ENCODE measurements at places on chromosomes 4 and X. TPM values are rescaled to one million over a fixed set of nuclear protein-coding genes. Genes with fewer than 3 reads are reported as not detected.

GDPD2 gene
- total RNA-seq, result 2.9 TPM

IBSP gene
- total RNA-seq, result not detected

ATOH1 gene
- not detected for total RNA-seq

KLHL4 gene
- 31.4 TPM for total RNA-seq

SAP30 gene
- 20.4 TPM for total RNA-seq

ASB11 gene
- not detected for total RNA-seq

TRIM61 gene
- 1.6 TPM for total RNA-seq

HCCS gene
- total RNA-seq, result 15.1 TPM

ZDHHC15 gene
- 14.3 TPM for total RNA-seq

DGAT2L6 gene
- total RNA-seq, result not detected

APOO gene
- 27.7 TPM for total RNA-seq

PNMA3 gene
- total RNA-seq, result 12.6 TPM

SSX4B gene
- not detected for total RNA-seq

- DNase-seq, result no peak
These were observed 284.6 kb upstream of the GATB start for GRCh38 chr4:152045449-152045806.

- no peak for DNase-seq
These were observed 31.4 kb upstream of the XAGE2 start for GRCh38 chrX:52337410-52337809.

- no peak for DNase-seq
These were observed 246.6 kb downstream of the PARM1 start for GRCh38 chr4:75179510-75179909.

GRCh38 chrX:74421740-74422352 is 553 bp downstream of the SLC16A2 start:
- peak; percentile 40 for DNase-seq

GRCh38 chr4:86060341-86060740 is 299.5 kb downstream of the MAPK10 start:
- no peak for DNase-seq

- DNase-seq, result no peak
These were observed 41.9 kb upstream of the CBR4 start for GRCh38 chr4:169051761-169052593.

DNA sequence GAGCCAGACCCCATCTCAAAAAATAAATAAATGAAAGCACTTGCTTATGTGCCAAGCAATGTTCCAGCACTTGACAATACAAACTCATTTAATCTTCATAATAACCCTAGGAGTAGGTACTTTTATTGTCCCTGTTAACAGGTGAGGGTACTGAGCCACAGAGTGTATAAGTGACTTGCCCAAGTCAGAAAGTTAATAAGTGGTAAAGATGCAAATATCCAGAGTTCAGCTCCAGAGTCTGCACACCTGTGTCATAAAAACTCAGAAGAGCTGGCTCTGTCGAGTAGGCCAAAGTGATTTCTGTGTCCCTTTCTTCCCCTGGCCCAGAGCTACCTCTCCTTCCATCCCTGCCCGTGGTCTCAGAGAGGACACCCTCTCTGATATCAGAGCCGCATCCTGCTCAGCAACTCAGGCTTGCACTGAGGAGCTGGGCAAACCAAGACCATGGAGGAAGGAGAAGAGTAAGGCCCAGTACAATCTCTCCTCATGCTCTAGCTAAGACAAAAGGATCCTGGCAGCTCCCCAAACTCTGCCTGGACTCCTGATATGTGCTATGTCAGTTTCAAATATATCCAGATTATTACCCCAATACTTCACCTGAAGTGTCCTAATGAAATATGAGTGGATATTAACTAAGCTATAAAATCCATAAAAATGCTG is 136.3 kb downstream of the HS6ST2 start:
- no peak for DNase-seq

- DNase-seq, result no peak
These were observed 17.9 kb downstream of the COQ2 start for GRCh38 chr4:83266689-83267088.

GRCh38 chrX:132704769-132705168 is 215.9 kb upstream of the MBNL3 start:
- DNase-seq, result no peak

- no peak for DNase-seq
These were observed 8.4 kb upstream of the VSIG1 start for GRCh38 chrX:108036298-108036973.

DNA sequence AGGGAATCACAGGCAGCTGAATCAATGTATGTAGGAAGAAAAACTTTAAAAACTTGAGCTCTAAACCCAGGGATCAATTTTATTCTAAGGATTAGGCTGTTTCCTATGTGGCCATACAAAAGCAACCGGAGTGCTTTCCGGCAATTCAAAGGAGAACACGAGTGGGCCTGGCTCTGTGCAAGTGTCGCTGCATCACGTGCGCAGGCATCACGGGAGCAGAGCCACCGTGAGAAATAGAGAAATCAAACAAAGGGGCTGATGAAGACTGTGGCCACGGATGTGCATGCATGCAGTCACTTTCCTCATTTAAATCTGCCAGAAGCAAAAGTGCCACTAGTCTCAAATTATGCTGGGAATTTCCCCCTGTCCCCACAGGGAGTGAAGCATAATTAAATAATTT is 196.9 kb downstream of the NSUN7 start:
- no peak for DNase-seq

DNA sequence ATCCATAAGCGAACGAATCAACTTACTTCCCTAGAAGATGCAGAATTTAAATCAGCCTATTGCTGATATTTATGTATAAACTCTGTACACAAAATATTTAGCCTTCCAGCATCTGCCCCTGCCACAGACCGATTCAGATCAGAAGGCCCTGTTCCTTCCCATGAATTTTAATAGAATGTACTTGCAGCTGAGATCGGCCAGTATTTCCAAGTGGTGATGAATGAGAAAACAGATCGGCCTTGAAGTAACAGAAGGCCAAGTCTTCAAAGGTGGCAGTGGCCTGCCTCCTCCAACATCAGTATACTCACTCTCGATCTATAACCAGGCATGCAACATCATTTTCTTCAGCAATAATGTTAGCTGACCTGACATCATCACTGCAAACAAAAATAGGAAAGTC is 66.4 kb downstream of the PRKG2 start:
- DNase-seq, result no peak

DNA sequence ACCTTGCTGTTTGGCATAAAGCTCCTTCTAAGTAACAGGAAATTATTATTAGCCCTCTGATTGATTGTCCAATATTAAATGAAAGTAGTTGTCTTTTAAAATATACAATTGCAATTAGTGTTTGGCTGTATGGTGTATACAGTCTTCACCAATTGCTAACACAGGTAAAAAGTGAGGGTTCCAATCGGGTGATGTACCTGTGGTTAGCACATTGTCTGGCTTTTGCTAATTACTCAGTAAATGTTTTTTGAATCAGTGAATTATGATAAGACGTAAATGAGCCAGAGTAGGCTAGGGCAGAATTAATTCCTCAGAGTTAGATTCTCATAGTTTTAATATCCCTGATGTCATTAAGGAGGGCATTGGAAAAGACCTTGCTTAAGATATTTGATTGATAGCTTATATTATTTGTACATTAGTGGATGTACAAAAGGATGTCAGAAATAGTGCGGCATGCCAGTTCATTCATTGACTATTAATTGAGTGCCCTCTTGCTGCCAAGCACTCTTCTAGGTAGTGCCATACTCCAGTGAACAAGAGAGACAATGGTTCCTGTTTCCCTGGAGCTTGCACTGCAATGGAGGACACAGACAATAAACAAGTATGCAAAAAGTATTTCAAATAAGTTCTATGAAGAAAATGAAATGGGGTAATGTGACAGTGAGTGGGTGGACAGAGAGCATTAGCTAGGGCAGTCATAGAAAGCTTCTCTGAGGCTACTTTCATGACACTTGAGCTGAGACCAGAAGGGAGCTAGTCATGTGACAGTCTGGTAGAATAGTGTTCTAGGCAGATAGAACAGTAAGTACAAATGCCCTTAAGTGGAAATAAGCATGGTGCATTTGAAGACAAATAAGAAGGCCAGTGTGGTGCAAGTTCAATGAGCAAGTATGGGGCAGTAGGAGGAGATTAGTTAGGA is 205.9 kb upstream of the CASK start:
- DNase-seq, result no peak

DNA sequence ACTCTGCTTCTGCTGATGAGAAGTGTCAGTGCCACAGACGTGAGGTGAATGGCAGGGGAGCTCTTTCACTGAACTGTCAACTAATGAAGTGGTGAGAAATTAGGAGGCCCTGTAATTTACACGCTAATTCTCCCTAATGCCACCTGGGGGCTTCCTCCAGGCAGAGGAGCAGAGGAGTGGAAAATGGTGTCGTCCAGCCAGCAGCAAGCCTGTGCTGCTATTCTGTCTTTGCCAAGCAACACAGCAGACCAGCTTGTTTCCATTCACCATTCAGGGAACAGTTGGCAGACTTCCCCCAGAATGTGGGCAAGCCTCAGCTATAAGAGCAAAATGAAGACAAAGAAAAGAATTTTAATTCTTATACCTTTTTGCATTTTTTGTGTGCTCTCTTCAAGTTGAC is 245.2 kb upstream of the TET2 start:
- peak; percentile 16 for DNase-seq

DNA sequence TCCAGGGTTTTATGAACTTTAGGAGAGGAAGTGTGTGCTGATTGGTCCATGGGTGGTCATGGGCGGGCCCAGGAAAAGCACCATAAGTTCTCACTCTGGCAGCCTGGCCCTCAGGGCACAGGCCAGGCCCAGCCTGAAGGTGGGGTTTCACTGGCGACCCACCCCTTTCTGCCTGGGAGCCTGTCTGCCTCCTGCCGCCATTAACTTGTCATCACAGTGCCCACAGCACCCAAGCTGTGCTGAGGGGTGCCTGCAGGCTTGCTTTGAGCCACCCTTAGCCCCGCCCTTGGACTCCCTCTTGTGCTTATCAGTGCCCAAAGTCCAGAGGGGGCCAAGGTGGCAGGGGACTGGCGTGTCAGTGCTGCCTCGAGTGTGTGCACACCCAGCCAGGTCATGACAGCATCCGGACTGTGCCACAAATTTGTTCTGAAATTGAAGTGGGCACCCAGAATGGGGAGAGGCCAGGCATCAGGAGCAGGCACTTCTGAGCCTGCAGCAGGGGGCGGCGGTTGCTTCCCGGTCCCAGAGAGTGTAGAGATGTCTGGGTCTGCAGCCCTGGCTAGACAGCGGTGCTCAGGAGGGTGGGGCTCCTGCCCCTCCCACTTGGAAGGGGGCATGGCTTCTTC is 455.6 kb downstream of the TMA16 start:
- DNase-seq, result no peak

- DNase-seq, result no peak
These were observed 2.8 kb downstream of the CLCN5 start for GRCh38 chrX:49925176-49925575.

All from frontal cortex (tissue), 4 donors.